Diencephalon (tissue), 1 donor: ENCODE measurements at places on chromosomes 5 and 9. TPM values are rescaled to one million over a fixed set of nuclear protein-coding genes. Genes with fewer than 3 reads are reported as not detected.

Gene REEP2
- 123 TPM for total RNA-seq

Gene NUTM2G
- not detected for total RNA-seq

Gene SPINK13
- not detected for total RNA-seq

Gene OR1J2
- not detected for total RNA-seq
